HFF-Myc (cell line): ENCODE measurements at places on chromosomes 16 and 17.
A peak's percentile ranks its signal among the peaks of the same experiment; 100 is the strongest.

GRCh38 chr16:86452451-86452850 lies 57.9 kb upstream of the FOXF1 start:
- DNase-seq: no peak

GRCh38 chr17:1100382-1100781 lies 79.4 kb downstream of the ABR start:
- no peak for DNase-seq

DNA sequence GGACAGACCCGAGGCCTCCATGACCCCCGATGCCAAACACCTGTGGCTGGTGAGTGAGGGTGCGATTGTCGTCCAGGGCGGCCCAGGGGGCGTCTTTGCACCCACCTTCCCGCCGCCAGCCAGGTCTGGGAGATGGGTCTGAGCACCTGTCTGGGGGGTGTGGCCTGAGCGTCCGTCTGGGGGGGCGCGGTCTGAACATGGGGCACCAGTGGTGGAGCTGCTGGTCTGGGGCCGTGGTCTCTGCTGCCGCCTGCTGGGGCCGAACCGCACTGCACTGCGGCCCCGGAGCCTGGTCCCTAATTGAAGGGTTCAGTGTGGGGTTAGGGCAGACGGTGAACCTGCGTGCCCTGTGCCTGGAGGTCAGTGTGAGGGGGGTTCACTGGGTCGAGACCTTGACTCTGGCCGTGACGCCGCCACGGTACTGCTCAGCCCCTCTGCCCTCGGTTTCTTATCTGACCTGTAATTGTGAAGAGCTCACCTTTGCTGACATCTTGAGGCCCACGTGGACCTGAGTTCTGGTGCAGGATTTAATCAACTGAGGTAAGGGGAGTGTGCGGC lies 12.6 kb upstream of the TCF25 start:
- DNase-seq: no peak

DNA sequence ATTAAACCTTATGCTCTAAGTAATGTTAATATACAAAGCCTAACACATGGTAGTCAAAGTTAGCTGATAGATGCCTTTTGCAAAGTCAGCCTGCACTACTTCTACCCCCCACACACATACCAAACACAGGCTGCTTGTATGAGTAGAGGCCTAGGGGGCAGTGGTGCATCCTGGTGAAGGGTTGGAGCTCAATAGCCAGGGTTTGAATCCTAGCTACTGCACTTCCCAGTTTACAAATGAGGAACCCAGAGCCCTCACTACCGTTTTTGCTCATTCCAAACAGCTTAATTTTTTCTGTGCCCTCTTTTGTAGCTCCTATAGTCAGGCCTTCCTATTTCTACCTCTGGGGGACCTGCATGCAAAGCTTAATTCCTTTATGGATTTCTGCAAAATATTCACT lies 18.9 kb upstream of the HYDIN start:
- no peak for DNase-seq

DNA sequence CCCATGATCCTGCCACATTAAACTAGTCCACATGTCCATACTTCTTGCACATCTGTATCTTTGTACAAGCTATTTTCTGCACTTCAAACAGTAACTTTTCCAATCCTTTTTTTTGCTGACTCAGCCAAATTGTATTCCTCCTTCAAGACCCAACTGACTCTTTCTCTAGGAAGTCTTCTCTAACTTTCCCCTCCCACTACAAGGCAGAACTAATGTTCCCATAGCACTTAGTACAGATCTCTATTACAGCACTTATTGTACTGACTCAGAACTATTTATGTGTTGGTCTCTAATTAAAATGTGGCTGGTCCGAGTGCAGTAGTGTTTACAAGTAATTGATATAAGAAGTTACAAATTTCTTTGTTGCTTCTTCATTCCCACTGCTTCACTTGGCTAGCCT lies 8.2 kb downstream of the FAM222B start:
- DNase-seq: no peak

GRCh38 chr17:74512624-74513091 lies 18.6 kb downstream of the CD300LB start:
- DNase-seq: no peak

GRCh38 chr17:72372185-72372584 lies 251.4 kb downstream of the SOX9 start:
- no peak for DNase-seq

DNA sequence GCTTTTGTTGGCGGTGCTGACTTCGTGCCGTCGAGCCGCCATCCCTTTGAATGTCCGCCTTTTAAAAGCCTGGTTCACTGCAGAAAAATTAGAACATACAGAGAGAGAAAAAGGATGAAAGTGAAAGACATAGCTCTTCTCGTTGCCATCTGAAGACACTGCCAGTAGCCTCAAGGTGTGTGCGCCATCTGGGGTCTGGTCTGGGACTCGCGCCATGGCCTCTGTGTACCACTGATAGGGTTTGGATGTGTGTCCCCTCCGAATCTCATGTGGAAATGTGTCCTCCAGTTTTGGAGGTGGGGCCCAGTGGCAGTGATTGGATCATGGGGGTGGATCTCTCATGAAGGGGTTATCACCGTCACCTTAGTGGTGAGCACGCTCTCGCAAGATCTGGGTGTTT lies 15.5 kb downstream of the GSE1 start:
- DNase-seq: no peak

DNA sequence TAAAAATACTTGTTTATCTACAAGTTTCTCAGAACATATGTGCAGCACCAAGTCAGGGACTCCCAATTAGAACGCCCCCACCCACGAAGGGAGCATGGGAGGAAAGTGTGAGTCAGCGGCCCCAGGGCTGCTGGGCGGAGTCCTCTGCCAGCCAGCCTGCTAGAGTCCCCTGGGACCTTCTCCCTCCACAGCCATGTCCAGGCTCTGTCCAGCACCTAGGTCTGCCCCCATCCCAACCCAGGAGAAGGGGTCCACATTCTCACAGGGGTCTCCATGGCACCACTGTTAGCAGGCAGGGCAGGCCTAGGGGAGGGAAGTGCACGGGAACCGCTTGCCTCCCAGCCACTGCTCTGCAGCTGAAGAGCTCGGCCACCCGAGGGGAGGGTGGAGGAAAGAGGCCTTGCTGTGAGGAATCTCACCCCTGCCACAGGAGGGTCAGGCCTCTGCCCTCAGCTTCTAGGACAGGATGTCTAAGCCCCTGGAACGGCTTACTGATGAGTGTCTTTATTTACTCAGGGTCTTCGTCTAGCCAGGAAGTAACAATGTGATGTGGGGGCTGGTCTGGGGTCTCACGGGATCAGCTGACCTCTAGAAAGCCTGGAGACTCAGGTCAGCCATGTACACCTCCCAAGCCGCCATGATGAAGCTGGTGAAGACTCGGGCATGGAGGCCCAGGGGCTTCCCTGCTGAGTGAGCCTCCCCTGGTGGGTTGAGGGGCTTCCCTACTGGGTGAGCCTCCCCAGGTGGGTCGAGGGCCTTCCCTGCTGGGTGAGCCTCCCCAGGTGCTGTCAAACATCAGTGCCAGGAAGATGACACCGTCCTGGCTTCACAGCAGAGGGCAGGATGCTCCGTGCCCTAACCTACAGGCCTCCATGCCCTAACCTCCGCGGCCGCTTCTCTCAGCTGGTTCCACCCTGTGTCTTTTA lies 190.3 kb downstream of the RBFOX3 start:
- no peak for DNase-seq

- no peak for DNase-seq
These were observed 23.9 kb downstream of the AMFR start for GRCh38 chr16:56401482-56401881.

GRCh38 chr17:75638893-75639292 lies 5.7 kb downstream of the SMIM5 start:
- no peak for DNase-seq

DNA sequence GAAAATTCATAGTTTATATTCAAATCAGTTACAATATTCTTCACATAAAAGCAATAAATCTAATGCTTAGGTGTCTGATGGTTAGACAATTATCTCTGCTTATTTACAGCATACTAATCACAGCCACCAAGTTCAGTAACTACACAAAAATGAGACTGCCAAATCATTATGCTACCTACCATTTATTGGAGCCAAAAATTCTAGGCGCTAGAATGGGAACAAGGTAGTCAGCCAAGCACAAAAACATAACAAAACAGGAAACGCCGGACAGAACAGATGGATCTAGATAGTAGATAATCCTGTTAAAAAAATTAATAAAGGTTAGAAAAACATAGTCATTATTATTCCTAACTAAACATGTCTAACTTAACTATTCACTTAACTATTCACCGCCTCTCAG lies 3.6 kb downstream of the ARL6IP1 start:
- DNase-seq: no peak

DNA sequence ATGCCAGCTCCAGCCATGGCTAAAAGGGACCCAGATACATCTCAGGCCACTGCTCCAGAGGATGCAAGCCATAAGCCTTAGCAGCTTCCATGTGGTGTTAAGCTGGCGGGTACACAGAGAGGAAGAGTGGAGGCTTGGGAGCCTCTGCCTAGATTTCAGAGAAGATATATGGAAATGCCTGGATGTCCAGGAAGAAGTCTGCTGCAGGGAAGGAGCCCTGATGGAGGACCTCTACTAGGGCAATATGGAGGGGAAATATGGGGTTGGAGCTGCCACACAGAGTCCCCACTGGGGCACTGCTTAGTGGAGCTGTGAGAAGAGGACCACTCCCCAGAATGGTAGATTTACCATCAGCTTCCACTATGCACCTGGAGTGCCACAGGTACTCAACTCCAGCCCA lies 32.1 kb downstream of the RNF112 start:
- DNase-seq: no peak

- no peak for DNase-seq
These were observed 17.6 kb upstream of the CBX2 start for GRCh38 chr17:79760197-79760906.

DNA sequence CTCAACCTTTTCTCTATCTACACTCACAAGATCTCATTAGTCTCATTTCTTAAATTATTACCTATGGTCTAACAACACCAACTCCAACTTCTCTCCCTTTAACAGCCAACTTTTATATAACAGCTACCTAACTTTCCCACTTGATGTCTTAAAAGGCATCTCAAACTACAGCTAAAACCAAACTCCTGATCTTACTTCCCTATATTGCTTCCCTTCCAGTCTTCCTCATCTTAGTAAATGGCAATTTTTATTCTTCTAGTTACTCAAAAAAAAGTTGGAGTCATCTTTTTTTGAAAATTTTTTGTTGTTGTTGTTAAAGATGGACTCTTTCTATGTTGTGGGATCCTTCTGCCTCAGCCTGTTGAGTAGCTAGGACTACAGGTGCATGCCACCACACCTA lies 15.3 kb downstream of the SRR start:
- no peak for DNase-seq

DNA sequence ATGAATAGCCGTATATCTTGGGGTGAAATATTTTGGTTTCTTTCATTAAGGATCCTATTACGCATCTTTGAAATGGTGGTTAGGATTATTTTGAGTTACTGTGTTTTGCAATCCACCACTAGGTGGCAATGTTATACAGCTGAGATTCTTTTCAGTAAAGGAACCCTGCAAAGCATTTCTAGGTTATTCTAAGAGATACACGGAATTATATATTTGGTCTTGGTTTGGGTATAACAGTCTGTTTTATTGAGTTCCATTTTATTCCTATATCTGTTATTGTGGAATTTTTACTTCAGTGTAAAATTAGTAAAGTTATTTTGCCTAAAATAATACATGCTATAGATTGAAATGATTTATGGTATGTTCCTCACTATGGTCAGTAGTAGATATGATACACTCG lies 62.9 kb upstream of the CPHXL start:
- peak; percentile 32 for DNase-seq

DNA sequence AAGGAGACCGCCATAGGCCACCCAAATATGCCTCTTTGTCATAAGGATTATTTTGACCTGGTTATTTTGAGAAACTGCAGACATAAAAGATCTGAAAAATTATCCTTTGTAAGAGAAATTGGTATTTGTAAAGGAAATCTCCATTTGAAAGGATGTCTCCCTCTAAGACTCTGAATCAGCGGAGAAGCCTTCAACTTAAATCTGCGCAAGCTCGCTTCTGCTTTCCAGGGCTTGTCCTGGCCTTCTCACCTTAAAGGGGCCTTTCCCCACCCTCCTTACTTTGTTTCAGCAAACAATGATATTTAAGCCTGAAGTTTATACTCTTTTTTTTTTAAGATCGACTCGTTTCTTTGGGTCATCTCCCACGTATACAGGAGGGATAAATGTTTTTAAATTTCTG lies 34.5 kb downstream of the HSBP1 start:
- DNase-seq: no peak

DNA sequence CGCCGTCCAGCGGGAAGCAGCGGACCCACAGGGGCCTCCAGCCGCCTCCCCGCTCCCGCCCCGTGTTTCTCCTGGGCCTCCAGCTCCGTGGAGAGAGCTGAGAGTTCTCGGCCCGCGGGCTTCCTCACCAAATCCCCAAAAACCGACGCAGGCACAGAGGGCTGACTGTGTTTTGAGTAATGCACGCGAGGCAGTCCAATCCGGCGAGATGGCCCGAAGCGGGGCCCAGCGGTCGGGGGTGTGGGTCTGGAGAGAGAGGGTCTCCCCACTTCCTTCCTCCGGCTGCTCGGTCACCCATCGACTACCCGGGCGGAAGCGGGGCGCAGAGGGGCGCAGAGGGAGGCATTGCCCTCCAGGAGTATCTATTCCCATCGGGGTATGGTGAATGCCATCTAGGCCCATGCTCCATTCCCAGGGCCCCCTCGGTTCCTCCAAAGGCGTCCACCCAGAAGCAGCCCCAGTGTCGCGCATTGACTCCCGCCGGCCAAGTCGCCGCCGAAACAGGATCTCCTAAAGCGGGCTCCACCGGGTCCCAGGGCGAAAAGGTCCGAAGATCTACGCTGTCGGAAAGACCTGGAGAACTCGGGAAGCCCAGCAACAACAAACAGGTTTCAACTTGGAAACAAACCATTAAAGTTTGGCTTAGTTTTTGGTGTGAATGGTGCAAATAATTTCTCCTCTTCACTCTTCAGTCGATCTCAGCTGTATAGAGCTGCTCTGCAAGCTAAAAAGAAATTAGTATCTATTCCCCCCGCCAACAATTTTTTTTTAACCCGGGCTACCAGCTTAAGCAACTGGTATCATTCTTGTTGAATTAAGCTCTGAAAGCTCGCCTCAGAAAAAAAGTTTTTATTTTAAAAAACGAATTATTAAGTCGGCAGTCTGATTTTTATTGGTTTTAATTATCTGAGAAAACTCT lies 19.2 kb upstream of the HOXB13 start:
- no peak for DNase-seq

GRCh38 chr17:38705803-38706504 lies 881 bp downstream of the MLLT6 start:
- no peak for DNase-seq

GRCh38 chr16:75258807-75259141 lies 7.3 kb upstream of the BCAR1 start:
- no peak for DNase-seq

DNA sequence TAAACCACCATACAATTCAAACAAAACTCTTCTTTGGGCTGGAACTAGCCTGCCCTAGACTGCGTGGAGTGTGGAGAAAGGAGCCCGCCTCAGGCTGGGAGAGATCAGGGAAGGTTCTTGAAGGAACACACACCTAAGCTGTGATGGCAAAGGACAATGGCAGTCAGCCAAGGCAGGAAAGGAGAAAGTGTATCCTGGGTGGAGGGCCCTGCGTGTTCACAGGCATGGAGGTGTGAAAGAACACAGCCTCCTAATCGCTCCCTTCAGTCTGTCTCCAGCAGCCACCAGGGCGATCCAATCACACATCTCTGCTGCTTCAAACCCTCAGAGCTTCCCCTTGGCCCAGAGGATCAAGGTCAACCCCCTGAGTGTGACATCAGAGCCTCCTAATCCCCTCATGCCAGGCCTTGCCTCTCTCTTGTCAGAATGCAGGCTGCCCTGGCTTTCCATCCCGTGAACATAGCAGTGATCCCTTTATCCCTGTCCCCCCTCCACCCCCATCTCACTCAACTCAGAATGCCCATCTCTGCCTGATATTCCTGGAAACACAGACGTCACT lies 173.0 kb downstream of the KATNIP start:
- no peak for DNase-seq
